Pancreas (tissue), 10 donors: ENCODE measurements at places on chromosomes 11 and 22.

- no peak for DNase-seq
Observed at GRCh38 chr11:94728541-94728940, 39.6 kb upstream of the AMOTL1 start.

- DNase-seq = no peak
Observed at GRCh38 chr11:10920205-10920604, 62.4 kb upstream of the ZBED5 start.

- DNase-seq = peak; percentile 67
Observed at GRCh38 chr11:65427691-65428577, 5.3 kb downstream of the NEAT1 start.

- no peak for DNase-seq
Observed at GRCh38 chr11:32573228-32573627, 10.4 kb upstream of the EIF3M start.

DNA sequence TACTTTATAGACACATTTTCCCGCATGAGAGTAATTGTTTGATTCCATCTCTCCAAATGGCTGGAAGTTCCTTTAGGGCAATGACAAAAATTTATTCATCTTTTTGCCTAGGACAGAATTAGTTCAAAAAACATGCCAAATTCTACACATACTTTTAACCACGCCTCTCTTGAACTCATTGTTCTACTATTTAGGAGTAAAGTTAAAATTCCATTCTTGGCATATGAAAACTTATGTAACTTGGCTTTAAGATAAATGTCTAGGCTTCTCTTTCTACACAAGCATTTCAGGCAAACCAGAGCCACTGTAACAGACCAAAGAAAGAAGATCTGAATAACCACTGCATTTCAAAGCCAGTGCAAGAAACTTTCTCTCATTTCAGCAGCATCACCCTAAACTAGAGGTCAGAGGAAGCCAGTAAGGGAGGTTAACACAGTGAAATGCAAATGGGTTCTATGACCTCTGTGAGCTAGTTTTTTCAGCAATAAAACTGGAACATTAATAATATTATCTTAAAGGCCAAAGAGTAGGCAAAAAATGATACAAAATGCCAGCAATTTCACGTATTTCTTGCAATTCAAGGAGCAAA is 73.0 kb downstream of the RSF1 start:
- DNase-seq = no peak

- no peak for DNase-seq
Observed at GRCh38 chr22:49404576-49405241, 423.0 kb downstream of the BRD1 start.

DNA sequence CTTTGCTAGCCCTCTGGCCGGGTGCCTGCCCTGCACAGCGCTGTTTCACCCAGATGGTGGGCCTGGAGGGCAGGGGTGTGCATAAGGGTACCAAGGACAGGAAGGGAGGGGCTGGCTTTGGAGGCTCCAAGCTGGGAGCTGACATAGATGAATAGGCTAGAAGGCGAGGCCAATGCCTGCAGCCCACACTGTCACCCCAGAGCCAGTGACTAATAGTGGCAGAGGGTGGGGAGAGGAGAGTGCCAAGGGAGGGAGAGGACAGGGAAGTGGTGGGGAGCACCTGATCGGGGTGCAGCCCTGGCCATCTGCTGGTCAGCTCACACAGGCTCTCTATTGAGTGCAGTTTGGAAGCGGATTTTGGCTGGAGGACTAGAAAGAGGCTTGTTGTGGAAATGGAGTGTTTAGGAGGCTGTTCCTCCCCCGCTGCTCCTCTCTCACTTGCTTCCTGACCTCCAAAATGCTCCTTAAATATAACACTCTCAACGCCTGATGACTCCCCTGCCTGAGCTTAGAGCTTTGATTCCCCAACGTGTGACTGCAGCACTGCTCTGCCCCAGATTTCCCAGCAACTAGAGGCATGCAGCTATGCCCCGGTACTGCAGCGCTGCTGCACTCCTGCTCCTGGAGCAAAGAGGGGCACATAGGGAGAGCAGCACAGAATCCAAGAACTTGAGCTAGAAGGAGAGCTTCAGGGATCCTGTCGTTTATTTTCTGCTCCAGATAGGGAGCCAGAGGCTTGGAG is 89.2 kb downstream of the GRAMD1B start:
- no peak for DNase-seq

GRCh38 chr11:128908391-128909246 is 17.5 kb downstream of the KCNJ5 start:
- peak; percentile 81 for DNase-seq

DNA sequence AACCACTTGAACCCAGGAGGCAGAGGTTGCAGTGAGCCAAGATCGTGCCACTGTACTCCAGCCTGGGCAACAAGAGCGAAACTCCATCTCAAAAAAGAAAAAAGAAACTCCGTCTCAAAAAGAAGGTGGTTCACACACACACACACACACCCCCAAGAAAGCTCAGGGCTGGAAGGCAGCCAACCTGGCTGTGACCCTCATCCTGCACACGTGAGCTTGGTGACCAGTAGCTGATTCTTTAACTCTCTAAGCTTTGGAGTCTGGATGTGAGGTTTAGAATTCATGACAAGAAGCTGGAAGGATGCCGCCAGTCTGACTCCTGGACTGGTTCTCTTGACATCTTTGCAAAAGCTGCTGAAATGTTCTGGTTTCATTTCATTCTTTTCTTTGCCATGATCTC is 1.9 kb upstream of the RNH1 start:
- DNase-seq = no peak

- DNase-seq = no peak
Observed at GRCh38 chr11:8017894-8018483, 30.9 kb downstream of the EIF3F start.

DNA sequence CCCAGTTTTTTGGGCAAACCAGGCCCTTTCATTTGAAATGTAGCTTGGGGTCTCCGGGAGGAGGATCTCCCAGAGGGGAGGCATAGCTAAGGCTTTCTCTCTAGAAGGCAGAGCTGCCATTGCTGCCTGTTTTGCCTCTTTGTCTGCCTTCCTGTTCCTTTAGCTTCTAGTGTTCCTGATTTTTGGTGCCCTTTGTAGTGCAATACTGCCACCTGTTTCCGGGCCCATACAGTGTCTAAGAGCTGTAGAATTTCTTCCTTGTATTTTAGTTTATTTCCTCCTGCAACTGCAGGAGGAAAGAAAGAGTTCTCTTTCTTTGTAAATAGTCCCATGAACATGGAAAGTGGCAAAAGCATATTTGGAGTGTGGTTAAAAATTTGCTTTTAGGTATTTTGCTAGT is 19.3 kb upstream of the GLYATL1 start:
- DNase-seq = no peak
